ENCODE measurements at places on chromosomes 2 and 18. TPM values are rescaled to one million over a fixed set of nuclear protein-coding genes. Genes with fewer than 3 reads are reported as not detected.

DNA sequence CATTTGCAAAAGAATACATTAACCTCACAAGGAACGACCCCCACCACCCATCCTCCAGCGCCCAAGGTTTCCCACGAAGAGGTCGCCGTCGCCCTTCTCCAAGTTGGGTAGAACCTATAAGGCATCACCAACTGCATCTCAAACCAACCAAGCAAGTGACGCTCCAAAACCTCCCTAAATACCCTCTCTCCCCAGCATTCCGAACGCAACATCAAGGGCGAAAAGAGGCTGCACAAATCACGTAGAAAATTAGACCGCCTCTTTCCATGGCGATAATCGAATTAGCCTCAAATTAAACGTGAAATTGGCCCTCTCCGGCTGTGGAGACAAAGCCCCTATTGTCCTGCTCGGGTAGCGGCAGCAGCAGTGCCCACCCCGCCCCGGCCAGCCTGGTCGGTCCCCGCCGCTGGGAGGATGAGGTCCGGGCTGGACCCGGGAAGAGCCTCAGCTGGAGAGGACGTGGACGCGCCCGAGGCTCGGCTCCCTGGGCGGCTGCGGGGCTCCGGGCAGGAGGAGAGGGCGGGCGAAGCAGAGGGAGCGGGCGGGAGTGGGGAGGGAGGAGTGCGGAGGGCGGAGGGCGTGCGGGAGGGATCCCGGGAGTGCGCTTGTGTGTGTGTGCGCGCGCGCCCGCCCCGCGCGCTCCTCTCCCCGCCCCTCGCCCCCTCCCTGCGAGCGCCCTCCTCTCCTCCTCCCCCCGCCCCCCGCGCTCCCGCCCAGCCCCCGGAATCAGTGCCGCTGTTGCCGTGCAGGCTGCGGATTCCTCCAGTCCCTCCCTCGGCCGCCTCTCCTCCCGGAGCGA lies at the start of gene SPTBN1:
TSS of gene SPTBN1 (plus strand) at position 765 of the 799 bp plus-strand sequence. CDS start 70,092 bp downstream, outside the sequence.
- peak; percentile 96 for DNase-seq
- H3K36me3 ChIP-seq: no peaks in the 10 kb centered on the region
- peaks cover 21% of the 10 kb centered on the region for H3K4me1 ChIP-seq
- peak within 1 kb of the TSS; percentile 87 for H3K27ac ChIP-seq

The RNU2-63P gene
- not detected for polyA plus RNA-seq

DNA sequence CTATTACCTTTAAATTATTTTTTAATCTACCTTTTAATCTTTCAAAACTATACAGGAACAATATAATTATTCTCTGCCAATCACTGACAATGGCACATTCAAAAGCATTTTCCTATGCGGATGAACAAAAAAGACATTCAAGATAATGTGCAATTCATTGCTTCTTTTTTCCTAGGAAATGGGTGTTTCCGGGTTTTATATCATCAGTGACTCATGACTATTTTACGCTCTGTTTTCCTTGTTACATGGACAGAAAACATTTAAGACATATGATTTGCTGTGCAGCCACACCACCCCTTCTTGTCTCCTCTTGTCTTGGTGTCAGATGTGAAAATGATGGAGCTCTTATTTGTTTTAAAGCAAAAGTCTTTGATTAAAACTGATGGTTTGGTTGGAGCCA lies 184.7 kb upstream of the LINC00305 start:
- H3K4me1 ChIP-seq: no peaks in the 10 kb centered on the region
- no peaks in the 10 kb centered on the region for H3K27me3 ChIP-seq
- H3K36me3 ChIP-seq: no peaks in the 10 kb centered on the region
- H3K27ac ChIP-seq: no peak overlapping the region

DNA sequence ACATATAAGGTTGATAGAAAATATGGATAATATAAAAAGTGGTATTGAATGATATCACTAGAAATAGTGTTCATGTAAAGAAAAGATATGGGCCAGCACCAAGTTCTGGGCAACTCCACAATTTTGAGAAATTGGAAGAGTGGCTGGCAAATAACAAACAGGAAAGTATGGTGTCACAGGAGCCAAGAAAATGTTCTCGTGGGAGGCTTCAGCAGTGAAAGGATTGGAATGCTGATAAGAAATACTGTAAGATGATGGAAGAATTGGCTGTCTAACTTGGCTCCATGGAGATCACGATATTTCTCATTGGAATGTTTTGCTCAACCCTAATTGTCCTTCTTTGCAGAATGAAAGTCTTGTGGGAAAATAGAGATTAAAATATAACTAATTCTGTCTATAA lies 856.8 kb downstream of the DPP10 start:
- no peaks in the 10 kb centered on the region for H3K4me1 ChIP-seq
- no peak for DNase-seq
- H3K4me3 ChIP-seq: no peak overlapping the region
- H3K27me3 ChIP-seq: no peaks in the 10 kb centered on the region
- no peaks in the 10 kb centered on the region for H3K36me3 ChIP-seq
- no peak overlapping the region for H3K27ac ChIP-seq

DNA sequence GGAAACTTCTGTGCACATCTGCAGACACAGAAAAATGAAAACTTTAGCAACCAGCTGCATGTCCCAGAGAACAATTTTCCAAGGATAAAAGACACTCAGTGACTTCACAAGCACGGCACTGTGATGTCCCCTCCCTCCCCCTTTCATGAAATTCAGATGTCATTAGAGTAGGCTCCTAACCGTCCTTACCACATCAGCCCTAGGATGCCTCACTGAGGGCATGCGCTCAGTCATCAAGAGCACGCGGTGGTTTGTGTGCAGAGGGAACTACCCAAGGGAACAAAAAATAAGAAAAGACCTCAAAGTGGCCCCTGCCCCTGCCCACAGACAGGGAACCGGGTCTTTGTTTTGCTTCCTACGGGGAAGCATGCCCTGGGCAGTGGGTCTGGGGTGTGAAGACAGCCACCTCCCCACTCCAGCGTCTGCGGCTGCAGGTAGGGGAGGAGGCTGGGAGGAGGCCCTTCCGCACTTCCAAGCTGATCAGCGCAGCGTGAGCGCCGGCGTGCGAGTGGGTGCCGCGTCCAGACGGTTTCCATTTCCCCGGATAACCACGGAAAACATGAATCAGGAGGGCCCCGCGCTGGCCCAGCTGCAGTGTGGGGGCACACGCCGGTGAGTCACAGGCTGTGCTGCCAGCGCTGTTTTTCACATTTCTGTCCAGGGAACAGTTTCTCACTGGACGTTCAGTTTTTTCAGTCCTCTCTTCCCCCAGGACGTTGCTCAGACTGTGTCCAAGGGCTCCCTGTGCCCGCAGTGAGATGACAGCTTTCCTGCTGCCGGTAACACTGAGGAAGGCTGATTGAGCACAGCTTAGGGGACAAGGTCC lies 70.6 kb downstream of the COPS8 start:
- no peaks in the 10 kb centered on the region for H3K36me3 ChIP-seq
- DNase-seq: peak; percentile 82
- H3K27ac ChIP-seq: peak overlapping the region; percentile 69

GRCh38 chr18:492451-492850 lies 8.1 kb downstream of the COLEC12 start:
- no peaks in the 10 kb centered on the region for H3K4me1 ChIP-seq
- DNase-seq: no peak
- no peaks in the 10 kb centered on the region for H3K36me3 ChIP-seq
- H3K27me3 ChIP-seq: peaks cover 2% of the 10 kb centered on the region

DNA sequence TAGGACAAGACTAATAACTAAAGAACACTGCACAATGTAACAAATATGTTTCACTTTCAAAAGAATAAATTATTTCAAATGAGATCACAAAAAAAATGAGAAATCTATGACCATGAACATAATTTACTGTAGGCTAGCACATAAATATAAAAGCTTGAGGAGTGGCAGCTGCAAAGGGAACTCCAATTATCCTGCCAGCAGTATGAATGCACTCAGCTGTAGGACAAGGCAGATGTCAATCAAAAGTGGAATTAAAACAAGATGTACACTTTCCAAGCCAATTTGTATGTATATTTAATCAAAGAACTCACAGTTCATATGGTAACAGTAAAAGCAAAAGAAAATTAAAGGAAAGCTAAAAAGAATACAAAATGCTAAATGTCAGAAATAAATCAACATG lies 76.6 kb upstream of the NCKAP5 start:
- no peaks in the 10 kb centered on the region for H3K27me3 ChIP-seq
- H3K4me1 ChIP-seq: no peaks in the 10 kb centered on the region
- H3K4me3 ChIP-seq: no peak overlapping the region

The CHRNG gene
- polyA plus RNA-seq: 1.5 TPM

- peaks cover 7% of the 10 kb centered on the region for H3K4me1 ChIP-seq
- H3K27me3 ChIP-seq: no peaks in the 10 kb centered on the region
- H3K4me3 ChIP-seq: peak overlapping the region; percentile 81
- DNase-seq: no peak
- H3K27ac ChIP-seq: peak overlapping the region; percentile 76
These were observed 5.3 kb upstream of the PAX3 start for GRCh38 chr2:222303828-222304736.

- H3K36me3 ChIP-seq: no peaks in the 10 kb centered on the region
- DNase-seq: no peak
- H3K27me3 ChIP-seq: no peaks in the 10 kb centered on the region
These were observed 216.1 kb downstream of the KCNJ3 start for GRCh38 chr2:154914561-154914960.

GRCh38 chr18:13513021-13513420 lies 213.3 kb downstream of the FAM210A start:
- peak; percentile 81 for DNase-seq
- H3K4me1 ChIP-seq: peaks cover 64% of the 10 kb centered on the region
- no peak overlapping the region for H3K4me3 ChIP-seq
- no peaks in the 10 kb centered on the region for H3K36me3 ChIP-seq
- no peaks in the 10 kb centered on the region for H3K27me3 ChIP-seq

GRCh38 chr2:108585436-108585835 lies 51.2 kb downstream of the LIMS1 start:
- H3K4me1 ChIP-seq: peaks cover 49% of the 10 kb centered on the region
- H3K36me3 ChIP-seq: no peaks in the 10 kb centered on the region
- no peak overlapping the region for H3K4me3 ChIP-seq
- H3K27ac ChIP-seq: no peak overlapping the region

GRCh38 chr2:164015328-164016123 lies 279.7 kb upstream of the FIGN start:
- no peak overlapping the region for H3K4me3 ChIP-seq
- H3K27me3 ChIP-seq: no peaks in the 10 kb centered on the region
- DNase-seq: no peak
- no peak overlapping the region for H3K27ac ChIP-seq
- H3K36me3 ChIP-seq: no peaks in the 10 kb centered on the region

DNA sequence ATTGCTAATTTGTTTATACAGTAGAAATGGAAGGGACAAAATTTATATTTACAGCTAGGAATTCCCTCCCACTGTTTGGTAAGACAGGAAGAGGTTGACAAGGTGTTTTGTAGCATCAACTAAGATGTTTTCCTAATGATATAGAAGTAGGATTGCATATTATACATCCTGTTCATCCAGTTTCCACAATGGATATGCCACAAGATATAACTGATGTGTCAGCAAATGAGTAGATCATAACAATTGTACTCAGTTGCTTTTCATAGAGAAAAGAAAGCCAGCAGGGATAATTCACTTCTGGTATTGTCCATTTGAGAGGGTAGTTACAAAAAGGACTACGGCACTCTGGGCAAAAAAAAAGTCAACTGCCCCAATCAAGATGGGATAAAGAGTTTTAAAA lies 102.7 kb downstream of the CALCRL start:
- H3K36me3 ChIP-seq: no peaks in the 10 kb centered on the region
- H3K27me3 ChIP-seq: no peaks in the 10 kb centered on the region
- no peak for DNase-seq
- H3K4me1 ChIP-seq: no peaks in the 10 kb centered on the region

GRCh38 chr2:198700319-198700718 lies 757.4 kb downstream of the SATB2 start:
- H3K27me3 ChIP-seq: no peaks in the 10 kb centered on the region
- H3K4me3 ChIP-seq: no peak overlapping the region
- DNase-seq: no peak
- H3K4me1 ChIP-seq: no peaks in the 10 kb centered on the region
- no peak overlapping the region for H3K27ac ChIP-seq
- H3K36me3 ChIP-seq: no peaks in the 10 kb centered on the region

GRCh38 chr2:176445956-176446355 lies 176.7 kb downstream of the MTX2 start:
- no peak for DNase-seq
- no peaks in the 10 kb centered on the region for H3K27me3 ChIP-seq
- no peaks in the 10 kb centered on the region for H3K36me3 ChIP-seq
- no peak overlapping the region for H3K27ac ChIP-seq

The TUBB6 gene
- 23.6 TPM for polyA plus RNA-seq

DNA sequence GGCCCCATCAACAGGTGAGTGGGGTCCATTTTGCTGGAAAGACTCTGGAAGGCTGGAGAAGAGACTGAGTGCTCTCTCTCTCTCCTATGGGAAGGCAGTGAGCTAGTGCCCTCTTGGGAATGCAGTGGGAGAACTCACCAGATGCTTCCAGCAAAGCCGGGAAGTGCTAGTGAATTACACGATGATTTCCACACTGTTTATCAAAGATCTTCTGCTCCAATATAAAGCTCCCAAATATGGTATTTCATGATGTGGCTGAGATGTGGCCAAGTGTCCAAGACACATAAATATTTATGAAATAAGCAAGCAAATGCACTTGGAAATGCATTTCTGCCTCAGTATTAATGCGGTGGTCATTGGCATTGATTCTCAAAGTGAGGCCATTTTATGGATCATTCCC lies 135.9 kb downstream of the VAPA start:
- no peaks in the 10 kb centered on the region for H3K4me1 ChIP-seq
- no peaks in the 10 kb centered on the region for H3K27me3 ChIP-seq
- no peak overlapping the region for H3K27ac ChIP-seq
- no peak for DNase-seq
- no peak overlapping the region for H3K4me3 ChIP-seq
- no peaks in the 10 kb centered on the region for H3K36me3 ChIP-seq

DNA sequence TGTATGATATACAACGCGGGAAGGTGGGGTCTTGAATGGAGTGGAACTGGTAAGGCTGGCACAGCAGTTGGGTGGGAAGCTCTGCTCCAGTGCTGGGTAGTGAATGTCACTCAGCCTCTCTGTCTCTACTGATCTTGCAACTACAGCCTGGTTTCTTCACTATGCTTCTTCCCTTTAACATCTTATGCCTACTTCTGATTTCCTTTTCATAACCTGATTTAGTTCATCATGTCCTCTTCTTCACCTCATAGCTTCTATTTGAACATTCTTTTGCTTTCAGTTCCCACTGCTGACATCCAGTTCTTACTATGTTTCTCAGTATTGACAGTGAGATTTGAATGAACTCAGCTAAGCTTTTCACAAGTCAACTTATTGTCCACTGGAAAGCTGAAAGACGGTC lies 286.2 kb downstream of the ARL6IP6 start:
- no peaks in the 10 kb centered on the region for H3K27me3 ChIP-seq
- H3K4me3 ChIP-seq: no peak overlapping the region
- H3K4me1 ChIP-seq: no peaks in the 10 kb centered on the region
- no peak for DNase-seq
- no peak overlapping the region for H3K27ac ChIP-seq

The DNAJC5G gene
- not detected for polyA plus RNA-seq

- no peak overlapping the region for H3K4me3 ChIP-seq
- no peak overlapping the region for H3K27ac ChIP-seq
- H3K4me1 ChIP-seq: no peaks in the 10 kb centered on the region
- no peaks in the 10 kb centered on the region for H3K36me3 ChIP-seq
- no peaks in the 10 kb centered on the region for H3K27me3 ChIP-seq
These were observed 78.4 kb downstream of the NAPG start for GRCh38 chr18:10604182-10604581.
